Cortex of kidney (tissue), 1 donor: ENCODE measurements at places on chromosomes 6 and 20.

- no peak for DNase-seq
These were observed 108.8 kb upstream of the PMEPA1 start for GRCh38 chr20:57818418-57819181.

GRCh38 chr6:48959251-48960060 lies 503.6 kb downstream of the MMUT start:
- no peak for DNase-seq

GRCh38 chr6:128278836-128279235 lies 241.6 kb downstream of the PTPRK start:
- no peak for DNase-seq

- DNase-seq, result no peak
These were observed at the start of gene RIPOR3 for GRCh38 chr20:50690650-50691572. Gene RIPOR3 (minus strand): TSS chr20:50691542. CDS start chr20:50691128, 414 bp downstream.

- no peak for DNase-seq
These were observed 5.4 kb downstream of the SYS1 start for GRCh38 chr20:45368221-45368980.

DNA sequence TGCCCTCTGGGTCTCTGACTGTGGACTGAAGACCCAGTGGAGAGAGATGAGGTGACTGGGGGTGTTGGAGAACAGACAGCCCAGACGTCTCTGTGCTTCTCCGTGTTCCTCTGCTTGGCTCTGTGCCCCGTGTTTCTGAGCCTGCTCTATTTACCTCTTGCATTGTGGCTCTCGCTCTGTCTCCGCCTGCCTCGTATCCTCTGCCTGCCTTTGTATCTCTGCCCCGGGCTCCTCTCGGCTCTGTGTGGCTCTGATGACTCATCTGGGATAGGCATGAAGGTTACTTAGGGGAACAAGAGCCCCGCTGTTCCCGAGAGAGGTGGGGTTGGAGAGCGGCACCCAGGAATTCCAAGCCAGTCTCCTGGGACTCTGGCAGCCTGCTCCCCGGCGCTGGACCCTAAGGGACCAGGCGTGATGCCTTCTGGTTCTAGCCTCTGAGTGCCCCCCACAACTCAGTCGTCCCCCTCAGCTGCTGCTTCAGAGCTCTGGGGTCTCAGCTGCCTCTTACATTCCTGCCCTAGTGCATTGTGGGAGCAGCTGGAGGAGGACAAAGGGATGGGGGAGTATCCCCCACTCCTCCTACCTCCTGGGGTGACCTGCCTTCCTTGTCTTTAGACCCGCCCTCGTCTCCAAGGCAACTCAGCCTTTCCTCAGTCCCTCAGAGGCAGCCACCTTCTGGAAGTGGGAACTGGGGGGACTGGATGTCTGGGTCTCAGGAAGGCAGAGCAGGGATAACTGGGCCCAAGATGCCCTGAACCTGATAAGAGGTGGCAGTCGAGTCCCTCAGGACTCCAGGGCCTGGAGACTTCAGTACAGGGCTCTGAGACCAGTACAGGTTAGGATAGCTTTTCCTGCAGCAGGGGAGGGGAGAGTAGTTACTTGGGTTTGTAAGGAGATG lies 1.9 kb downstream of the DDR1 start:
- no peak for DNase-seq

GRCh38 chr6:118939683-118940082 lies 4.7 kb upstream of the MCM9 start:
- DNase-seq, result no peak

- no peak for DNase-seq
These were observed 62.4 kb upstream of the TMEM200A start for GRCh38 chr6:130303431-130303830.

GRCh38 chr20:41393705-41394066 lies 27.1 kb upstream of the EMILIN3 start:
- DNase-seq, result no peak

- no peak for DNase-seq
These were observed 47.4 kb downstream of the GMDS start for GRCh38 chr6:2197984-2198383.

DNA sequence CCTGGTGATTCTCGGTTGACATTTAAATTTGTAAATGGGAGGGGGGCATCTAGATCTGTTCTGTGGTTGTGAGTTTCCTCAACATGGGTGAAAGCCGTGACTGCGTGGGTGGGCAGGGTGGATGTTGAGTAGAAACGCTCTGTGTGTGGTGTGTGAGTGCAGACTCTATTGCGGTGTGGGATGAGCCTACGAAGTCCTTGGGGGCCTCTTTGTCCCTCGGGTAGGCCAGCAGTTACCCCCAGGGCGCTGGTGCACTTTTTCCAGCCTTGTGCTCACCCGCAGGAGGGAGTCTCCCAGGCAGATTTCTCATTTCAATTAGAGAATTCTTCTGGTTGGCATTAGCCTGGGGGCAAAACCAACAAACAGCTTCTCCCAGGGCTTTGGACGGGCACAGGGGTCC lies 10.6 kb downstream of the TOX2 start:
- DNase-seq, result no peak

- DNase-seq, result no peak
These were observed 330.1 kb downstream of the RIMS1 start for GRCh38 chr6:72216222-72217068.

DNA sequence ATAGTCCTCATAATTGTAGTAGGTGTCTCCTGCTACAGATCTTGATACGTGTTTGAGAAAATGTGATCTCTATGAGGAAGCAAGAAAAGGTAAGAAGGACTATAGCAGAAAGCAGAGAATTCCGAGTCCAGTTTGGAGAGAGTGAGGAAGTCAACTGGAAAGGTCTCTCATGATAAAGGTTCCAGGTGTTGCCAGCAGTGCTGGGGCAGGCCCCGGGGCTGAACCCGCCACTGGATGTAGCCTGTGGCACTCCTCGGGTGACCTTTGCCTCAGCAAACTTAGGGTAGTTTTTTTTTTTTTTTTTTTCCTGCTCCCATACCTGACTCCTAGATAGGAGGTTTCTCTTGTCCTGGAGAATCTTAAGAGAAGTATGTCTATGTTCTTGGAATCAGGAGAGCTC lies 62.8 kb downstream of the FAM120B start:
- no peak for DNase-seq

GRCh38 chr6:98118397-98119045 lies 715.9 kb upstream of the POU3F2 start:
- no peak for DNase-seq

DNA sequence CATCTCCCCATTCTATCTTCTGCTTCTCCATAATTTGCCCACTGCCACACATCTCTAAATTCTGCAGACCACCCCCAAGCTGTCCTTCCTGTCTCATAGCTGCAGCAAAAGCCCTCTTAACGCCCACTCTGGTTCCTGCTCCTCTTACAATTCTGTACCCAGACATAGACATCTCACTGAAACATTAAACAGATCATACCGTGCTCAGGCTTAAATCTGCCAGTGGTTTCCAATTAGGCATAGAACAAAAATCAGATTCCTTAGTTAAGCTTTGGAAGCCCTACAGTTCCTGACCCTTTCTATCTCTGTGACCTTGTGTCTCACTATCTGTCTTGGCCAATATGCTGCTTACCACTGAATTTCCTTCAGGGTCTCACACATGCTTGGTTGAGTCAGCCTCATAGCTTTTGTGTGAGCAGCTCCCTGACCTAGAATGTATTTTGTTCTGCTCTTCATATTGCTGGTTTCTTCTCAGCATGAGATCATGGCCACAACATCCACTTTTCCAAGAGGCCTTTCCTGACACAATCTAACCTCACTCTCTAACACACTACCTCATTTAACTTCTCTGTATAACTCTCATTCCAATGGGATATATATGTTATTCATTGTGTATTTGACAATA lies 749.7 kb downstream of the MAFB start:
- no peak for DNase-seq

DNA sequence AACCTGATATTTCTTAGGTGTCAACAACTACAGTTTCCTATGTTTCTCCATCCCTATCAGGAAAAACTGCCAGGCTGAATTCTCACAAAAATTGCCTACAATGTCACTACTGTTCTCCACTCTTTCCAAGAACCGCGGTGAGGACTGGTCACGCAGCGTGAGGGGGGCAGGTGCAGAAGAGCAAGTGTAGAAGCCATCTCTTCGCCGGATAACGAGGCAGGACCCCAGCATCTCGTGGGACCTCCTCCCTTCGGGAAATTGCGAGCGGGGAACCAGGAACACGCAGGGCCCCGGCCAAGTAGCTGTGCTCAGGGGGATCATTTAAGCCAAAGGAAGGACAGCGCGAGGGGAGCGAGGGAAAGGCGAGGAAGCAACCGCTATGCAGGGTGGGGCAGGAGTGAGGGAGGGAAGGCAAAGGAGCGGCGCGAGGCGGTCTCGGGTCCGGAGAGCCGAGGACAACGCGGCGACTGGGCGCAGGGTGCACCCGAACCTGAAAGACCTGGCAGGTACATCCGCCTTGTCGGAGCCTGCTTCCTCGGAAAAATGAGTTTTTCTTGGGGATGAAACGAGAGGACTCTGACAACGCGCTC lies 559 bp downstream of the APMAP start:
- no peak for DNase-seq

DNA sequence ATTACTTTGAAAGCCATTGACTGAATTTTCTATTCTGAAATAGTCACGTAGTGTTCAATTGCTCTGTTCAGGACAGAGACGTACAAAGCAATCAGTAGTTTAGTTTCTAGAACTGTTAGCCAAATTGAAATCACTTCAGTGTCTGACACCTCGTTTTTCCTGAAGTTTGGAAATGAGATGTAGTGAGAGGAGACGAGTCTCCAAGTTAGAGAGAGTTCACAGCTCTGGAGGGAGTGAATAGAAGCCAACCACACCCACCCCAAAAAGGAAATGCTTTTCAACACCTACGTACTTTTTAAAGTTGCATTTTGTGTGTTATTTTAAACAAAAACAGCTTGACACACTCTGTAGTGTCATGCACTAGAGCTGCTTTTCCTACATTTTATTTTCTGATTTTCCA lies 296.0 kb downstream of the ADGRG6 start:
- DNase-seq, result no peak

- no peak for DNase-seq
These were observed 859.0 kb downstream of the QKI start for GRCh38 chr6:164273491-164273890.

DNA sequence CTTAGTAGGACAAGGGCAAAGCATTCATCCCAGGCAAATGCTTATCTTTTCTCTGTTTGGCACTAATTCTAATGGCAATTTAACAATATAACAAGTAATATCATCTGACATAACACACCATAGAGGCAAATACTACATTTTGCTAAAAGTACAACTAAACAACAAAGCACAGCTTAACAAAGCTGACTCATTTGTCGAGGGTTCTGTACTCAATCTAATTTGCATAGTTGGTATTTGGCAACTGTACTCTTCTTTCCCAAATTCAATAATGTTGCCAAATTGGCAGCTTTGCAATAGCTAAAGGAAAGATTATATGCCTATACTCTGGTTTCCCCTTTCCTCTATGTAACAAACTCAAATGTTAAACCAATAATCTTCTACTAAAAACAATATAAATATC lies 461.0 kb downstream of the PKHD1 start:
- DNase-seq, result no peak

- no peak for DNase-seq
These were observed 50.8 kb downstream of the KAT14 start for GRCh38 chr20:18188434-18188833.

DNA sequence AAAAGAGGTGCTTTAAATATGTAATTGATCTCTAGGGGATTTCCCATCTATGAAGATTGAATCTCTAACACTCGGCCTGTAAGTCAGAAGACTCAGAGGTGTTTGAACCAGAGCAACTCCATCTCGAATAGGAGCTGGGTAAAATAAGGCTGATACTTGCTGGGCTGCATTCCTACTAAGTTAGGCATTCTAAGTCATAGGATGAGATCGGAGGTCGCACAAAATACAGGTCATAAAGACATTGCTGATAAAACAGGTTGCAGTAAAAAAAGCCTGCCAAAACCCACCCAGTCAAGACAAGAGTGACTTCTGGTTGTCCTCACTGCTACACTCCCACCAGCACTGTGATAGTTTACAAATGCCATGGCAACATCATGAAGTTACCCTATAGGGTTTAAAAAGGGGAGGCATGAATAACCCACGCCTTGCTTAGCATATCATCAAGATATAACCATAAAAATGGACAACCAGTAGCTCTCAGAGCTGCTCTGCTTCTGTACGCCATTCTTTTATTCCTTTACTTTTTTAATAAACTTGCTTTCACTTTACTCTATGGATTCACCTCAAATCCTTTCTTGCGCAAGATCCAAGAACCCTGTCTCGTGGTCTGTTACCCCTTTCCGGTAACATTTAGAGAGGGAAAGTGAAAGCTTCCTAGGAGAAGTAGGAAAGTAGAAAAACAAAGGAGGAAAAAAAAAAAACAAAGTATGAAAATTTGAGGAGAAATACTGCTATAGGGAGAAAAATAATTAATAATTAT lies 129.7 kb upstream of the PHACTR1 start:
- no peak for DNase-seq

DNA sequence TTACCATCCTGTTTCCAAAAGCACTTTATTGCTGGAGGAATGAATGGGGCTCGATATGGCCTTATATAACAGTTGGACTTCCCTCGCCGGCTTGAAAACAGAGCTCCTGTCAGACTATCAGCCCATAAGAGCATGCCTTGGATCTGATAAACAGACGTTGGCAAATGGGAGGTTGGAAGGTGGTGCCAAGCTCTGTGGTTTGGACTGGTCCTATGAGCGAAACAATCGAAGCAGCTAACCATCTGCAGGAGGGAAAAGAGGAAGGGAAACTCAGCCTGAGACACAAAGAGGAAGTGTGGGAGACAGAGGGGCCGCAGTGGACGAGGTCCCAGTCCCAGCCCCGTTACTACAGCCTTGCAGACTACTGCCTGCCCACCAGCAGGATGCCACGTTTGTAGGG lies 92.9 kb downstream of the TFAP2C start:
- DNase-seq, result no peak

GRCh38 chr20:23434521-23435313 lies 4.8 kb upstream of the CSTL1 start:
- no peak for DNase-seq

DNA sequence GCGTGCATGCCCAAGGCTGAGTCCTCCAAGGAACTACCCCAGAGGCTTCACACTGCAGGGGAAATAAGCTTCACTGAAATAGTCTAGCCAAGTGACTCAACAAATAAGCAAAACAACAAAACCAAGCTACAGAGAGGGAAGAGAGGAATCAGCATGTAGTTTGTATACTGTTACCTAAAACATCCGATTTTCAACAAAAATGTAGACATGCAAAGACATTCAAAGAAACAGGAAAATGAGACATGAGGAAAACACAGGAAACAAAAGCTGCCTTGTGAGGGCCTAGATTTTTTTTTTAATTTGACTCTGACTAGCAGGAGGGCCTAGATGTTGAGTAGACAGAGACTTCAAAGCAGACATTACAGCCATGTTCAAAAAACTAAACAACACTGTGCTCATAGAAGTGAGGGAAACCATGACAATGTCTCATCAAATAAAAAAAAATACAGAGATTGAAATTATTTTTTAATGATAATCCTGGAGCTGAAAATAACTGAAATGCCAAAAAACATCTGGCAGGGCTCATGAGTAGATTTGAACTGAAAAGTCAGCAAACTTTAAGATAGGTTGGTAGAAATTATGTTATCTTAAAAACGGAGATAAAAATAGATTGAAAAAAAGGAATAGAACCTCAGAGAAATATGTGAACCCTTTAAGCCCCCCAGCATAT lies 16.4 kb upstream of the KIF25 start:
- no peak for DNase-seq
